RWPE2 (cell line): ENCODE measurements at places on chromosomes 16 and 17.

DNA sequence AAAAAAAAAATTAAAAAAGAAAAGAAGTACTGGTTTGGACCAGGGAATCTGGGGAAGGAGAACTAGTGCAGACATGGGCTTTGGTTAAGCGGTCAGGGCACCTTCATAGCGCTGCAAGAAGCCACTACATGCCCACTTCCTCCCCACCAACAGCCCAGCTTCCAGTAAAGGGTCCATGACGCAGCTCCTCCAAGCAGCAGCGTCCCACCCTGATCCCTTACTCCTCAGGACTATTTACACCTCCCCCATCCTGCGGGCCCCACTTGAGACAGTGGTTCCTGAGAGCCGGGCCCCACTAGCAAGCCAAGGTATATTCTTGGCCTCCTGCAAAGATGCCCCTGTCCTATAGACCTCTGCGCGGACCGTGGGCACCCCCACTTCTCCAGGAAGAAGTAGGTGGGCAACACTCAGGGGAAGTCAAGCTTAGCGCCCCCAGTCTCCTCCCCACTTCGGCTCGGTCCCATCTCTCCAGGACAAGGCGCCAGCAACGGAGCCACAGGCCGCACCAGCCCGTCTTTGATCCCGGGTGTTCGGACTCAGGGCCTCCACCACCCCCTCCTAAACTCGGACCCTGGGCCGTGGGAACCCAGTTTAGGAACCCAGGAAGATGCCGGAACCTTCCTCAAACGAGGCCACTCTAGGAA is 913 bp upstream of the PRR14 start:
- no peak for DNase-seq

DNA sequence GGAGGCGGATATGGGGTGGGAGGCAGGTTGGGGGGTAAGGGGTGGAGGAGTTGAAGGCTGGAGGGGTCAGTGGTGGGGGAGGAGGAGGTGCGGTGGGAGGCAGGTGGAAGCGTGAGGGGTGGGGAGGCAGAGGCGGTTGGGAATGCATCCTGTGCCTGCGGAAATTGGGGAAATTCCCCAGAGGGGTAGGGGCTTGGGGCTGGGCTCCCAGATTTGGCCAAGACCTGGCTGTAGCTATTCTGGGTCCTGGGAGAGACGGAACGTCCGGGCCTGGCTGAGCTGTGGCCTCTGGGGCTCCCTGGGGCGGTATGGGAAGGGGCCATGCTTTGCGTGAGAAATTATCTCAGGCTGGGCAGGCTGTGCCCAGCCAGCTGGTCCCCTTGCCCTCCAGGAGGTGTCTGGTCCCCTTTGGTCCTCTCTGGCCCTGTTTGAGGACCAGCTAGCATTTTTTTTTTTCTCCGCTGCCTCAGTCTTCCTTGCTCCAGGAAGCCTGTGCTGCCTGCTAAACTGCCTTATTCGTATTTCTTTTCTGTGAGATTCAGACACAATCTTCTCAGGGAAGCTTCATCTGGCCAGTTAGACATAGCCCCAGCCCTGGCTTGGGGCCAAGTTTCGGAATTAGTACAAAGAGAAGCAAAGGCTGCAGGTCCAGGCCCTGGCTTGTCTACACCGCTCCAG is 7.3 kb upstream of the TRPV2 start:
- no peak for DNase-seq

DNA sequence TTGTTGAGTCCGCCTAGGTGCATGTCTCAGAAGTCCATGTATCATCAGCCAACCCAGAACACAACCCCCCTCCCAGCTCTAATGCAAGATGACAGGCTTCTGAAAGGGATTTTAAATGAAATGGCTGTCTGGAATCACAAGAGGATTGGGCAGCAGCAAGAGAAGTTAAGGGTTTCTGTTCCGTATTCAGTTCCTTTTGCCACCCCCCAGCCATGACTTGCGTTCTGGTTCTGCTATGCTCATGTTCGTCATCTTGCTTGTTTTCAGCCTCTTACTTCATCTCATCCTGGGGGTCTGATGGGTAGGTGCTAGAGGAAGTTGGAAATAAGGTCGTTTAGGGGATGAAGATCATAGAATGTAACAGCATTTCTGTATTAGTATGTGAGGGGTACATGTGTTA is 12.0 kb downstream of the MINK1 start:
- no peak for DNase-seq

DNA sequence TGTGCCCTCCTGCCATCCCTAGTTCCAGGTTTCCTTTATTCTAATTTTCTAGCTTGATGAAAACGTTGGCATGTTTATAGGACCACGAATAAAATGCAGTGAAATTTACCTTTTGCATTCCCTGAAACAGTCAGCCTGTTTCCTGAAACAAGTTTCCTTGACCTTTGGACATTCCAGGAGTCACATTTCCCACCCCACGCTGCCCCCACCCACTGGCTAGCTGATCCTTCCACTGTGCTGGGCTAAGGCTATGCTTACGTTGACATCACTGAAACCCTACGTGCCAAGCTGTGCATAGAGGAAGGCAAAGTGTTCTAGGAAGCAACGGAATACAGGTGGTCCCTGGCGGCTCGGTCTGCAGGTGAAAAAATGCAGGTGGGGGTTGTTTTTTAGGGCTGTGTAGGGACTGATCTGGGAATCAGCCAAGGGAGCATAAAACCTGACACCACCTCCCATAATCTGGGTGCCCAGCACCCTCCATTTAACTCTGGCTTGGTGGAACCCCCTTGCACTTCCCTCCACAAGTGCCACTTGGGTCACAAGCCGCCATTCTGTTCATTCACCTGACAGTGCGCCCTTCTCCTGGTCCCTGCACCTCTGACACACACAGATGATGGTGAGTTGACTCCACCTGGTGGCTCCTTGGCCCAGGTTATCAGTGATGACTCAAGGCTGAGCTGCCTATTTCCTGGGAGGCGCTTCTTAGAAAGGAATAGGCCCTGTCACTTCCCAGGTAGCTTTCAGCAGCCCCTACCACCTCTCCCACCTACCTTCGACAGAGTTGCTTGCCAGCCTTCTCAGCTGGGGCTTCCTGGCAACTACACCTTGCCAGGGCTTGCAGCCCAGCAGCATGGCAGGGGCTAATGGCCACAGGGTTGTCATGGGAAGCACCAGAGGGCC is 83.7 kb downstream of the N4BP1 start:
- DNase-seq = no peak

DNA sequence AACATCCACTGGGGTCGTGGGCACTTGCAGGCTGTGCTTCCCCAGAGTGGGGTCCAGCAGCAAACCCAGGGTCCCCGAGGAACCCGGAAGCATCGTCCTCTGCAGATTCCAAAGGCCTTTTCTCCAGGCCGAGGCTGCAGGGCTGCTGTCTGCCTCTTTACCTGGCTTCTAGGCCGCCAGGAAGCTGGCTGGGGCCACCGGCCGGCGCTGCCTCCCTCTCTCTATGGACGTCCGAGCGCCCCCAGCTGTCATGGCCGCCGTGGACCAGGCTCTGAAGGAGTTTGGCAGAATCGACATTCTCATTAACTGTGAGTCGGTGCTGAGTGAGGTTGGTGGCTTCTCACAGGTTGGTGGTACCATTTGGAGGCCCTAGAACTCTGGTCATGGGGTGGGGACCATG is 5.6 kb downstream of the DECR2 start:
- DNase-seq = no peak

- no peak for DNase-seq
Observed at GRCh38 chr17:7213895-7214299, 5.7 kb downstream of the DLG4 start.

- no peak for DNase-seq
Observed at GRCh38 chr17:30248786-30249185, 13.3 kb upstream of the SLC6A4 start.

DNA sequence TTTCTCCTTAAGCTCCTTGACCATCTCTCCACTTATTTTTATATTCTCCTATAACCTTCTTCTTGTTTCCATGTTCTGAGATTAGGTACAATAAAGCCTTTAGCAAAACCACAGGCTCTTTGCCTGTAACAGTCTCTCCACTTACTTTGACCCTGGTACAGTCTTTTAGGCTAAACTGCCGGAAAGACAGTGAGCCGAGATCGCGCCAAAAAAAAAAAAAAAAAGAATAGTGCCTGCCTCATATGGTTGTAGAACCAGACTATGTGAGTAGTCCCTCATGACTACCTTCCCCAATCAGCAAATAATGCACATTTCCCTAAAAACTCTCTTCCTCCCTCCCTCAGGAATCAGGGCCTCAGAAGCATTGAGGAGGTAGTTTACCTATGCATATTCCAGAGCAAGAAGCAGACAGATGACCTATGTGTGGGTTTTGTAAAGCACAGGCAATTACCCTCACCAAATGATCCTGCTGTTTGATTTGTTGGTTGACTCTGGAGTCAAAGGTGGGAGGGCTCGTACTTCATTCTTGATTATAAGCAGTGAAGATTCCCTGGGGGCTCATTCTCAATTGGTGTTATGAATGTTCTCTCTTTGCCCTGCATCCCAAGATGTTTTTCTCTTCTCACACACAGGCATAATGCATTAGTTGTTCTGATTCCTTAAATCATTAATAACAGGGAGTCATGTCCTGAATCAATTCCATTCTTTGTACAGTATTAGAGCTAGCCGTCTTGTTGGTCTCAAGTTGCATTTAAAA is 8.9 kb upstream of the NME1 start:
- no peak for DNase-seq

DNA sequence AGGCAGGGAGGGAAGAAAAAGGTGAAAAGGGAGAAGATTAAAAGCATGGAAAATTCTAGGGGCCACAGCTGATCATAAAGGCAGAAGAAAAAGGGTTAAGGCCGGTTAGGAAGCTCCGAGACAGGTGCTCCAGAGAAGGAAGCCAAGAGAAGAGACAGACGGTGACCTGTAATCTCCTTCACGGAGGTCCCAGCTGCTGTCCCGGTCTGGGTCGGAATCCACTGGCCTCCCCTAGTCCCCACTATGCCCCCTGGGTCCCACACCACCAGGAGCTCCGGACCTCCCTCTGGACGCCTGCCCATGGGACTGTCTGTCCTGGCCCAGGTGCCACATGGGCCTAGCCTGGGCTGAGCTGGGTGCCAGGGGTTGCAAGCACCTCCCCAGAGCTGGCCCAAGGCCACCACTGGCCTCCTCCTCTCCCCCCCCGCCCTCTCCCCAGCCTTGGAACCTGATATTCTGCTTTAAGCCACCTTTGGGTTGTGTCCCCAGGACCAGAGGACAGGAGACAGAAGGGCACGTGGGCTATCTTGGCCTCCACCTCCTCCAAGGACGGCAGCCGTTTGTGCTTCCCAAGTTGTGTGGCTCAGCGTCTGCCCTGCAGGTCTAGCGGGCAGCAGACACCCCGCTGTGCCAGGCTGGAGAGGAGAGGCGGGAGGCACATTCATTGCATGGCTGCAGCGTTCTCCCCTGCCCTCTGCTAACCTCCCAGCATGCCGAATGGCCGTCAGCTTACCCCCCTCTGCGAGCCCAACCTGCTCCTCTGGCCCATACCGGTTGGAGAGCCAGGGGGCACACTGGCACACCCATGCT is 102.4 kb downstream of the ENGASE start:
- DNase-seq = no peak

GRCh38 chr16:50315346-50315997 is 49.1 kb downstream of the ADCY7 start:
- DNase-seq = no peak

DNA sequence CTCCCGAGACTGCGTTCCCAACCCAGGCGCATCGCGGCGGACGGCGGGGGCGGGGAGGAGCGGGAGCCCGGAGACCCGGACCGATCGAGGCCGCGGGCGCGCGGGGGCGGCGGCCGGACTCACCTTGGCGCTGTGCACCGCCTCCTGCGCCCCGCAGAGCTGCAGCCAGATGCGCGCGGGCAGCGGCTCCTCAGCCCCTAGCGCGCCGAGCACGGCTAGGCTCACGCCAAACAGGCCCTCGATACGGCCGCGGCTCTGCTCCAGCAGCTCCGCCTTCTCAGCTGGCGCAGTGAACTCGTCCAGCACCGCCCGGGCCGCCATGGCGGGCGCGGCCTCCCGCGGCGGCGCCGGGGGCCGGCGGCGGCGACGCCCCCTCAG is 339 bp downstream of the N4BP1 start:
- DNase-seq = no peak

DNA sequence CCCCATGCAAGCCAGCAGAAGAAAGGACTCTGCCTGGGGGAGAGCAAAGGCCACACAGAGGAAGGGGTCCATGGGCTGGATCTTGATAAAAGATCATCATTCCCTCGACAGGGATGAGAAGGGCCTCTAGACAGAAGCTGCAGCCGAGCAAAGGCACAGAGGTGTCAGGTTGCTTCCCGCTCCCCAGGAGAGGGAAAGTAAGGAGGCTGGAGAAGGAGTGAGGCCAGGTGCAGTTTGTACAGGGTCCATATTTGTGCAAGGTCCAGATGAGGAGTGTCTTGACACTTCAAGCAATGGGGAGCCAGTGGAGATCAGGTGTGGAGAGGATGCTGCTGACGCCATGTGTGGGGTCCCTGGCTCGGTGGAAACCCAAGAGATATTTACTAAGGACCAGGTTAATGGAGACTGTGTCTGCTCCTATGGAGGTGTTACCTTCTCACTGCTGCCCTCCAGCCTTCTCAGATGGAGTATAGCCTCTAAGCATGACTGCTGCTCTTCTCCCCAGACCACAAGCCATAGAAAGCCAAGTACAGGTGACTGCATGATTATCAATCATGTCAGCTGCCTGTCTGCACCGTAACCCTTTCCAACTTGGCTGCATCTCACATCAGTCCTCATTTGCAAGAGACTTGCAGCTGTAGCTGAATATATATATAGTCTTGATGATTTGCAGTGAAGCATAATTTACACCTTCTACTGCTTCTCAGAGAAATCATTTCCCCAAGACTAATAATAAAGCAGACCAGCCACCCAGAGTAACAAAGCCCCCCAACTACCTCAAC is 21.1 kb downstream of the GAS7 start:
- no peak for DNase-seq

GRCh38 chr17:57282296-57282695 is 26.0 kb downstream of the MSI2 start:
- no peak for DNase-seq

- no peak for DNase-seq
Observed at GRCh38 chr16:86530251-86531190, 20.2 kb downstream of the FOXF1 start.

DNA sequence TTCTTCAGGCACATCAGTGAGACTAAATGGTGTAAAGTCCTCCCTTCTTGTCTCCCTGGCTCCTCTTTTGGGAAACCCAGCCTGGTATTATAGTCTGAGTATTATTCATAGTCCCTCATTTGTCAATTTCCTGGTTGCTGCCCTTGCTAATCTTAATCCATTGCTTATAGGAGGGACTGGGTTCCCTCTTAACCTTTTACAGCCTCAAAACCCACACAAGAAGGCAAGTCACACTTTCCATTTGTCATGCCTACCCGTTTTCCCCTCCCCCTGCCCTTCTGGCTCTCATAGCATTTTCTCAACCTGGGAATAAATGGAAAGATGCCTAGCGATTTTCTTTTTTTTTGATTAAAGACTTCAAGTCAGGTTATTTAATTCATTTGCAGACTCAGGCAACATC is 124.8 kb downstream of the MAP2K6 start:
- DNase-seq = no peak

- DNase-seq = no peak
Observed at GRCh38 chr16:66591018-66591417, 11.8 kb downstream of the CMTM2 start.
